Activated CD4-positive, alpha-beta T cell treated with anti-CD3 and anti-CD28 coated beads, Interleukin-2, amount 10 ng/mL, durations not matched to agents 7 days and 5 days (primary cell): ENCODE measurements at places on chromosomes 7 and 10. TPM values are rescaled to one million over a fixed set of nuclear protein-coding genes. Genes with fewer than 3 reads are reported as not detected.

CALHM3 gene
- total RNA-seq, result 0.17 TPM

DNA sequence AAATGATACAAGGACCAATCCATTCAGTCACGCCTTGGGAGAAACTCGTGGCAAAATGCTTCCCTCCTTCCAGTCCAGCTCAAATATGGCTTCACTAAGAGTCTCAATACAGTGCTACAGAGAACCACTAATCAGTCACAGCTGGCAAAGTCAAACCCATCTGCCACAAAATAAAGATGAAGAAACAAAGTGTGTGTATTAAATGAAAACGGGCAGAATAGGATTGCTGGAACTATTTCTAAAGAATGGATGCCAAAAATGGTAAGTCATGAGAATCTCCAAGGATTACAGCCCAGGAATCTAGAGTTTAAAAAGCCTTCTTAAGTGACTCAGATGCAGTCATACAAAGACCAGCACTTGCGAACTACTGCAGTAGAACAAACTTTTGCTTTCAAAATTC lies 61.9 kb downstream of the CACUL1 start:
- DNase-seq, result no peak
- H3K36me3 ChIP-seq, result peaks cover 38% of the 10 kb centered on the region
- peaks cover 14% of the 10 kb centered on the region for H3K4me1 ChIP-seq
- H3K27me3 ChIP-seq, result no peaks in the 10 kb centered on the region

DNA sequence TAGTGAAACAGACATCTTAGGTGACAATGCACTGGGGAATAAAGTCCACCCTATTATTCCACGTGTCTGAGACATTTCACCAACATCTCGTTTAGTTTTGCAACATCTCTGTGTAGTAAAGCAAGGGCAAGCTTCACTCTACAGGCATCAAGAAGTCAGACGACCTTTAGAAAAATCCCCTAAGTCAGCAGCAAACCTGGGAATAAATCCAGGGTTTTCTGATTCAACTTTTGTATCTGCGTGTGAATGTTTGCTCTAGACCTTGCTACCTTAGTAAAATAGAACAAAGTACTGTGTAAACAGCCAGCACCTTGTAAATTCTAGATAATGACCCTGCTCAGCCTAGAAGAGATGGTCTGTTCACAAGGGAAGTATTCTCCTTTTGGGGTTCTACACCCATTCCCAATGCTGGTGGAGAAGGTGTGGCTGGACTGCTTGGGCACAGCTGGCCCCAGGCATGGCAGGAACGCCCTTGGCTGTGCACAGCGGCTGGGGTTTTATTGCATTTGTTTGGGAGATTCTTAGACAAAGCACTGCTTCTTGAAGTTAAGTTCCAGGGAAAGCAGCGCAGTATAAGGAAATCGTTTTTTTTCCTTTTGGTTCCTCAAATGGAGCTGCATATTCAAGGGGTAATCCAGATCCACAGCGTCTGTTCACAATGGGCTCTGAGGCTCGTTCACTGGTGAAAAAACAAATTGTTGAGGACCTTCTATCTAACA lies 38.3 kb upstream of the GALNTL5 start:
- no peak overlapping the region for H3K4me3 ChIP-seq
- DNase-seq, result no peak
- H3K27me3 ChIP-seq, result peaks cover 13% of the 10 kb centered on the region
- no peak overlapping the region for H3K27ac ChIP-seq

GALNT17 gene
- total RNA-seq, result not detected

- no peaks in the 10 kb centered on the region for H3K36me3 ChIP-seq
- no peaks in the 10 kb centered on the region for H3K4me1 ChIP-seq
- no peak for DNase-seq
- H3K27me3 ChIP-seq, result no peaks in the 10 kb centered on the region
- no peak overlapping the region for H3K4me3 ChIP-seq
Observed at GRCh38 chr7:70703785-70704184, 428.2 kb upstream of the GALNT17 start.
